Glomerular endothelial cell (primary cell): ENCODE measurements at places on chromosomes 6 and 20.

DNA sequence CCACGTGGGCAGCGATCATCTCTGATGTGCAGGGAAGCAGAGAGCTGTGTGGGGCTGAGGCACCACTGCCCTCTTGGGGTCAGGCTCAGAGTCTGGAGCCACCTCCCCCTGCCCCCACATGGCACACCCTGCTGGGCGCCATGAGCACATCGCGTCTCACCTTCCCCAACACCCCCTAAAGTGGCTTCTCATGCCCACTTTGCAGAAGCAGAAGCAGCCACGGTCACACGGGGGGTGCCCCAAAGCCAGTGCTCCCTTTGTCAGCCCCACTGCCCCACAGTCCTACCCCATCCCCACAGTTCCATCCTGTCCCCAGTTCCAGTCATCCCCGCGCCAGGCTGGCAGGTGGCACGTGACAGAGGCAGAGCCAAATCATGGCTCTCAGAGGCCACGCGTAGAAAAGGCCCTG lies 19.5 kb downstream of the SDCBP2 start:
- no peak for DNase-seq

GRCh38 chr6:139638179-139638941 lies 263.9 kb upstream of the CITED2 start:
- no peak for DNase-seq

- no peak for DNase-seq
Observed at GRCh38 chr6:158645064-158646022, 800 bp upstream of the DYNLT1 start.

DNA sequence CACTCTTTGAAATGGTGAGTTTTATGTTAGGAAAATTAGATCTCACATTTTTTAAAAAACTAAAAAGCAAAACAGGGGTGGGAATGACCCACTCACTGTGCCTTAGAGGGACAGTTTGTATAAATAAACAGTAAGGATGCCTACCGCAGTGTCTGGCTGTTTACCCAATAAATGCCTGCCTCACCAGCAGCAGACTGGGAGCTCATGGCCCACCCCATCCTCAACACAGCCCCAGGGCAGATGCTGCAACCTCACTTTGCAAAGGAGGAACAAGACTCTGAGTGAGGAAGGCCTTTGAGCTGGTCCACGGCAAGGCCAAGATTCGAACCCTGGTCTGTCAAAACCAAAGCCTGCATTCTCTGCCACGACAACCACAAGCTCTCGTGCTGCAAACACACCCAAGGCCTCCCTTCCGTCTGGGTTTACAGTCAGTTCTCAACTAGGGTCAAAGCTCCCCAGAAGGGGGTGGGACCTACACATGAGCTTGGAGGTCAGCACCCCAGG lies 77.8 kb downstream of the BMP7 start:
- no peak for DNase-seq

GRCh38 chr20:62056377-62056776 lies 9.3 kb downstream of the TAF4 start:
- DNase-seq: no peak

- DNase-seq: no peak
Observed at GRCh38 chr6:4379958-4380357, 244.6 kb upstream of the ECI2 start.

GRCh38 chr6:52371656-52372191 lies 9.8 kb downstream of the PAQR8 start:
- DNase-seq: no peak

DNA sequence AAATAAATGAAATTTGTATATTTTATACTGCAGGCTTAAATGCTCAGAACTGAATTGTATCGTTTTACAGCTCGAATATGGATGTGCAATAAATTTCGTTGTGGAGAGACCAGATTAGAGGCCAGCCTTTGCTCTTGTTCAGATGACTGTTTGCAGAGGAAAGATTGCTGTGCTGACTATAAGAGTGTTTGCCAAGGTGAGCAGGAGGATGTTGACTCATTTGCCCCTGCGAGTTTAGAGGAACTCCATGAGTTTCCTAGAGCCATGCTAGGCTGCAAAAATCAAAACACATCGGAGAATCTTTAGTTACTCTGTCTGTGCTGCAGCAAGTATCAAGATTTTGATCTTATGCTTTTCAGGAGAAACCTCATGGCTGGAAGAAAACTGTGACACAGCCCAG lies 15.4 kb downstream of the ENPP3 start:
- no peak for DNase-seq

- no peak for DNase-seq
Observed at GRCh38 chr20:62143957-62144825, 622 bp downstream of the SS18L1 start.

- no peak for DNase-seq
Observed at GRCh38 chr6:52551483-52552277, 25.2 kb downstream of the TRAM2 start.

DNA sequence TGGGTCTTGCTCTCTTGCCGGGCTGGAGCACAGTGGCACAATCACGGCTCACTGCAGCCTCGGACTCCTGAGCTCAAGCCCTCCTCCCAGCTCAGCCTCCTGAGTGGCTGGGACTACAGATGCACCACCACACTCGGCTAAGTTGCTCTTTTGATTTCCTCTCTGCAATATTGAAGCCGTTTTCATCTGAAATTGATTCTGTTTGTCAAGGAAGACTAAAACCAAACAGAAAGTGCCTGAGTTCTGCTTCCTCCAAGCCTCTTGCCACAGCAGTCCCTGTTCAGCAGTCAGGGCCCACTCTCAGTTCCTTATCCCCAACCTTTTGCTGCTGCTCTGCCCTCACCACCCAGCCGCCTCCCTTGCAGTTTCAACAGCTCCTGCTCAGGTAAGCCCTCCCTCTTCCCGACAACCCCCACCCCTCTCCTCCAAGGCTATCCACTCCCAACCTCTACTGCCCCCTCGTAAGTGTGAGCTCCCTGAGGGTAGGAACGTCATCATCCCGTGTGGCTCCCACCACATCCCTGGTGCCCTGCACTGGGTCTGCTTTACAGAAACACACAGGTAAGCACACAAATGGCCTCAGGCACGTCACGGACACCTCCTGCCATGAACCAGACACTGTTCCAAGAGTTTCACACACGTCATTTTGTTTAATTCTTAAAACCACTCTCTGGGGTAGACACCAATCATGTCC lies 70.7 kb upstream of the TAB2 start:
- DNase-seq: no peak

GRCh38 chr20:31516651-31517050 lies 2.4 kb downstream of the HM13 start:
- DNase-seq: no peak

DNA sequence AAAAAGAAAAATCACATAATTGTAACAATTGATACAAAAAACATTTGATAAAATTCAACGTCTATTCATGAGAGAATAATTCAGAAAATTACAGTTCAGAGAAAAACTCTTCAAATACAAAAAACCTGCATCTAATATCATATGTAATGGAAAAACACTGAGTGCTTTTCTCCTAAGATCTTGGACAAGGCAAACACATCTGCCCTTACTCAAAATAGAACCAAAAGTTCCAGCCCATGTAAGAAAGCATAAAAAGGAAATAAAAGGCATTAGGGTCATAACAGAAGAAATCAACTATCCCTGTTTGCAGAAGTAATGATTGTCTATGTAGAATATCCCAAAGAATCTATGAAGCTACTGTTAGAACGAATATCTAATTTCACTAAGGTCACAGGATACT lies 721.4 kb downstream of the RFPL4B start:
- DNase-seq: no peak

GRCh38 chr6:122098201-122098678 lies 301.2 kb upstream of the HSF2 start:
- DNase-seq: no peak

DNA sequence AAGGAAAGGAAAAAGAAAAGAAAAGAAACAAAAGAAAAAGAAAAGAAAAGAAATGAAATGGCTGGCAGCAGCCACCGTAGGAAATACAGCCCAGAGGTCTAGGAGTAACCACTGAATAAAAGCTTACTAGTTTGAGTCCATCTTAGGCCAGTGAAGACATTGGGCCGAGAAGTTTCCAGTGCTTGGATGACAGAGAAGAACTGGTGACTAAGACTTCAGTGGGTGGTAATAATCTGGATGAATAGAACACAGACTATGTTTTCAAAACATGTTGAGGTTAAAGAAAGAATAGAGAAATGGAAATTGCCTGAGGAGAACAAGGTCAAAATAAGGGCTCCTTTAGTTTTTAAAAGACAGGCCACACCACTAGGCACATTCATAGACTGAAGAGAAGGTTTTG lies 198.8 kb downstream of the ATXN1 start:
- DNase-seq: no peak

GRCh38 chr6:42030585-42031506 lies 19.5 kb upstream of the TAF8 start:
- no peak for DNase-seq

GRCh38 chr6:158050955-158051354 lies 69.3 kb downstream of the SYNJ2 start:
- no peak for DNase-seq

DNA sequence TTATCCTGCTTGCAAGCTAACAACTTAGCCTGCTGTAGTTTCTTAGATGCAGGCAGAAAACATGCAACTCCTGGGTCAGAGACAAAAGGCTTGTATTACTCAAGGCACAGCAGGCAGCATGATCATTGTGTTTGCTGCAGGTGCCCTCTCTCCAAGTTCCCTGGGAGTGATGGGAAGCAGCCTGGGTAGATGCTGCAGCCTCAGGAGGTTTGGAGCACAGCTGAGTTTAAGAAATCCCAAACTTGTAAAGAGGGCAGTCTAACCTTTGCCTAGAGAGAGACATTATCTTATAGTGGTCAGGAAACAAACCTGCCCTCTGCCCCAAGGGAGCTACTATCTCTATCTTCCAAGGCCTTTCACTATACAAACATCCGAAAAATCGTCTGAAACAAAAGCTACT lies 61.1 kb downstream of the PFDN4 start:
- DNase-seq: no peak

DNA sequence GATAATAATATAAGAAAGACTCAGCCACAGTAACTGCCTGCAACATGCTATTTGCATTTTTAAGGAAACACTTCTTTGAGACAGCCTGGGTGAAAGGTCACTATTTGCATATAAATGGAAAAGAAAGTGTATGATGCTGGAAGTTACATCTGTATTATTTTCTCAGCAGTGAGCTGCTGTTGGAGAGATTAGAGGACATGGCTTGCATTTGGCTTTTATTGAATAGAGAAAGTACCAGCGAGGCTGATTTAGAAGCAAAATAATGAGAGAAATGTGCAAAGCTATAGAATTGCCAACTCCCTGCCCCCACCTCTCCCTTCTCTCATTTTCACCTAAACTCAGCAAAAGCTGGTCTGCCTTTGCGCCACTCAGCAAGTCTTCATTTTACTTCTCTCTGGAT lies 12.7 kb downstream of the MYT1 start:
- no peak for DNase-seq

GRCh38 chr6:13474360-13474759 lies 13.0 kb downstream of the GFOD1 start:
- DNase-seq: no peak

- DNase-seq: no peak
Observed at GRCh38 chr20:38253571-38253970, 7.0 kb downstream of the KIAA1755 start.

GRCh38 chr6:134689177-134689576 lies 260.7 kb downstream of the ALDH8A1 start:
- no peak for DNase-seq

DNA sequence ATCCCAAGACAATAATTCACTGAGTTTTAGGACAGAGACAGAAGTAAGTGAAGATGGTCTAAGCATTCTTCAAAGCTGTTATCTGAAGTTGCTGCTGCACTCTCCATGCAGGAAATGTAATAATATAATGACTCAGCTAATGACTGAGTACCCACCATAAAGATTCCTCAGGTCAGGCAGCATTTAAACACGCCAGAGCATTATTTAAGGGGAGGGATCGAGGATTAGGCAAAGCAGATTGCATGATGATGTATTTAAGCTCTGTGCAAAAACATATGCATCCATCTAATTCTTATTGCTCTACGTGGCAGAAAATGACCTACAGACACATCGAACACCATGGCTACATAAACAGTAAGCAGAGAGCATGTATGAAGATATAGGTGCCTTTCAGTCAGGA lies 216.4 kb downstream of the UNC5CL start:
- no peak for DNase-seq

GRCh38 chr6:150537491-150537890 lies 62.2 kb upstream of the PLEKHG1 start:
- no peak for DNase-seq

GRCh38 chr20:32664678-32665159 lies 9.0 kb downstream of the C20orf203 start:
- DNase-seq: no peak

DNA sequence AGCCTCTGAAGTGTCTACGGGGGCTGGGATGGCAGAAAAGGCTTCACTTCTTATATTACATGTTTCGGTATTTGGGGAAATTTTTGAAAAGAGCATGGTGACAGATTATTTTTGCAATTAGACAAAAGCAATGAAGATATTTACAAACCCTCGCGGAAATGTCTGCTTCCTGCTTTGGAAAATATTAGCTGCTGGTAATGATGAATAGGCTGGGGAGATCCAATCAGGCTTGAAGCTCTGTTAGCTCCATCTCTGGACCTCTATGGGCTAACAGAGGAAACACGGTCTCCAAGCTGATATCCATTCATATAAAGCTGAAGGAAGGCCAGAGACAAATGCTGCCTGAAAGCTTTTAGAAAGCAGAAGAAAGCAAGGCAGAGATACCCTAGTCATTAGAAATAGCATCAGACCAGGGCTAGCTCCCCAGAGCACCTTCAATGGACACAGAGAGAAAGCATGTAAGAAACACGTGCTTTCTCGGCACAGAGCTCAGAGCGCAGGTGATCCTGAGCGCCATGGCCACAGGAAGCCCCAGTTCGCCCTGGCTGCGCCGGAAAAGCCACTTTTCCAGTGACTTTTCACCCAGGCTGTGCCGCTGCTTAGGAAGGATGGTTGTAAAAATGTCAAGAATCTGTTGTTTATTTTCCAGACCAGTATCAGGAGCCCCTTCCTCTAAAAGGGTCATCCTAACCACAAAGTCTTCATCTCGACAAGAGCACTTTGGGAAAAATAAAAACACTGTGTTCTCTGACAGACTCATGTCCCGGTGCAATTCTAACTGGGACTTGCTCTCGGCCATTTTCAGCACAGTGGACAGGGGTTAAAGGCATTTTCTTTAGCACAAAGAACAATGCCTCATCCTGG lies 68.5 kb upstream of the NFATC2 start:
- no peak for DNase-seq

GRCh38 chr20:24337551-24337950 lies 131.9 kb upstream of the SYNDIG1 start:
- no peak for DNase-seq

DNA sequence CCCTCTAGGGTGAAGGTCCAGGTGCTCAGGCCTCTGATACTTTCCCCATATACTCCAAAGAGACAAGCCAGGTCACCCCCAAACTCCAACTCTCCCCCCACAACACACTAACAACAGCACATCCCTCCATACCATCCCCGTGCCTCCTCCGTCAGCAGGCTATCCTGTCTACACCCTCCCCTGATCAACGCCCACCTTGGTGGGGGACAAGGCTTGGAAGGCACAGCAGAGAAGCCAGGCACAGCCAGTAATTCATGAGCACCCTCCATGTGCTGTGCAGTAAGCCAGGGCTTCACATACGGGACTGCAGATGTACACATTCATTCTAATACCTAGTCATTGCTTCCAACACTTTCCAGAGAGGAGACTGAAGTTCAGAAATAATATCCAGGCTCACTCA lies 57.6 kb downstream of the TRERF1 start:
- no peak for DNase-seq

- DNase-seq: no peak
Observed at GRCh38 chr20:63316502-63316921, 23.5 kb downstream of the COL20A1 start.
